Stimulated activated CD8-positive, alpha-beta memory T cell treated with anti-CD3 and anti-CD28 coated beads, Interleukin-4, amount 100 ng/mL, for 24 hours (primary cell): ENCODE measurements at places on chromosomes 1 and 21.

- DNase-seq: no peak
Observed at GRCh38 chr1:115377411-115377810, 39.4 kb upstream of the NGF start.

DNA sequence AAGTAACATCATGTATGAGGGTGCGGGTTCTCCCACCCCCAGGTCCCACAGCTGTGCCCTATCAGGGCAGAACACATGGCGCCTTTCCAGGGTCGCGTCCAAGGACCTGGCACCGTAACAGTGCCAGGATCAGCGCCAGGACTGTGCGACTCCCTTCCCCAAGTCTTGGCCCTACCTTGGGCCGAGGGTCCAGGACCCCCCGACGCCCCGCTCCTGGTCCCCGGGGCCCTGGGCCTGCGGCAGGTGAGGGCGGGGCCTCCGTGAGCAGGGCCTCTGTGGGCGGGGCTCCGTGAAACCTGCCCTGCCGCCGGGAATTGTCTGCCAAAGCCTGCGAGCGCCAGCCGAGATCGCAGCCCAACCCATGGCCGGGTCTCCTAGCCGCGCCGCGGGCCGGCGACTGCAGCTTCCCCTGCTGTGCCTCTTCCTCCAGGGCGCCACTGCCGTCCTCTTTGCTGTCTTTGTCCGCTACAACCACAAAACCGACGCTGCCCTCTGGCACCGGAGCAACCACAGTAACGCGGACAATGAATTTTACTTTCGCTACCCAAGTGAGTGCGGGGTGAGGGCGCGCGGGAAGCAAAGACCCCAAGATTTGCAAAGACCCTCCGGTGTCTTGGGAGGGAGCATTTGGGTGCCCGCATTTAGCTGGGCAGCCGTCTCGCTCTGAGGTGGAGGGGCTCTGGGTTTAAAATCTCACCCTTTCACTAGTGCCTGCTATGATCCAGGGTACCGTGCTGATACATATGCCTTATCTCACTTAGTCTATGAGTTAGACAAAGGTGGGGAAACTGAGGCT is at the start of gene RHBG:
Gene RHBG (plus strand): TSS at position 323 of the 796 bp plus-strand sequence. CDS start 39 bp downstream, at position 362.
- no peak for DNase-seq

DNA sequence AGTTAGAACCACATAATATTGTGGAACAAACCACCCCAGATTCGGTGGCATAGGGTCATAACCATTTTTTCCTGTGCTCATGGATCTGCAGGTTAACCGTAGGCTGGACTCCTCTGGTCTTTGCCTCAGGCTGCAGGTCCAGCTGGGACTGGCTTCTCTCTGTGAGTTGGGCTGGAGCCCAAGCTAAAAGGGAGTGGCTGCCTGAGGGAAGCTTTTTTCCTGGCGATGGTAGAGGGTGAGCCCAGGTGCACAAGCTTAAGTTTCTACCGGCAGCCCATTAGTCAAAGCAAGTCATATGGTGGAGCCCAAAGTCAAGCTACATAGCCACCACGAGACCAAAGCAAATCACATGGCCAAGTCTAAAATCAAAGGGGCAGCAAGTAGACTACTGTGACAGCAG is 13.8 kb downstream of the EPHX4 start:
- no peak for DNase-seq

DNA sequence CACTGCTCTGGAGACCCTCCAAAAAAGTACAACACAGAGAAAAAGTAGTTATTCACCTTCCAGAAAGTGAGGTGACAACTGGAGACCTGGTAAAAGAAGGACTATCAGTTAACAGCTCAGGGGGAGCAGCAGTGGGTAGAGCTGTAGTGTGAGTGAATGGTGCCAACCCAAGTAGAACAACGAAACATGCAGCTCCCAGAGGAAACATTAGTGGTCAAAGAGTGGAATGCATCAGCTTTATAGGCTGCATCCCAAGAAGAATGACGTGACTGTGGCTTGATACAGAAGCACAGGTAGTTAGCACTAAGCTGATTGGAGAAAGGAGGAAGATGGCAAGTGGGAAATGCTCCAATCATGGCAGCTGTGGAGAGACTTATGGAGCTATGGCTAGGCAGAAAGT is 275.7 kb upstream of the CAMK1G start:
- DNase-seq: no peak

- DNase-seq: no peak
Observed at GRCh38 chr1:72336776-72337175, 54.4 kb upstream of the NEGR1 start.

DNA sequence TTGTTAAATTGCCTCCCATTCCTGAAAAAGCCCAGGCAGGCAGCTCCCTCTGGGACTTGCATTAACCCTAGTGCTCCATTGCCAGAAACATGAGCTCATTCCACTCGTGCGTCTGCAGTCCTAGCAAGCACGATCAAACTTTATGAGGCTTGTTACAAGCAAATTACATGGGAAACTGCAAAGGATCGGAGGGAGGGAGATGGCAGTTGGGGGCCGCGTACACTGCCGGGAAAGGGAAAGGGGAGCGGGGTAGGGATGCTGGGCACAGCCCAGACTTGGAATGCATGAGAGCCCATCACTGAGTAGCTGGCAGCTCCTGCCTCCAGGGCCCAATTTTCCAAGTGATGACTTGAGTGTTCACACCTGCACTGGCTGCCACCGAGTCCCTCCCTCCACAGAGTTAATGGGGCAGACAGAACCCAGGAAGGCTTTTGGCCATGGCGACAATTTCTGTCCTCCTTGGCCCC is 169.9 kb downstream of the BRINP2 start:
- DNase-seq: no peak

- DNase-seq: no peak
Observed at GRCh38 chr1:38026592-38027200, 14.2 kb downstream of the UTP11 start.

- DNase-seq: no peak
Observed at GRCh38 chr1:163406772-163407171, 85.0 kb downstream of the NUF2 start.

GRCh38 chr1:230771773-230772354 is 24.7 kb downstream of the CAPN9 start:
- DNase-seq: no peak
